ENCODE measurements at places on chromosomes 12 and 14.

GRCh38 chr12:53097564-53098353 lies at the start of gene IGFBP6:
TSS of gene IGFBP6 (plus strand) at chr12:53097667. CDS start at chr12:53097718, 51 bp downstream.
- peak; percentile 25 for DNase-seq

DNA sequence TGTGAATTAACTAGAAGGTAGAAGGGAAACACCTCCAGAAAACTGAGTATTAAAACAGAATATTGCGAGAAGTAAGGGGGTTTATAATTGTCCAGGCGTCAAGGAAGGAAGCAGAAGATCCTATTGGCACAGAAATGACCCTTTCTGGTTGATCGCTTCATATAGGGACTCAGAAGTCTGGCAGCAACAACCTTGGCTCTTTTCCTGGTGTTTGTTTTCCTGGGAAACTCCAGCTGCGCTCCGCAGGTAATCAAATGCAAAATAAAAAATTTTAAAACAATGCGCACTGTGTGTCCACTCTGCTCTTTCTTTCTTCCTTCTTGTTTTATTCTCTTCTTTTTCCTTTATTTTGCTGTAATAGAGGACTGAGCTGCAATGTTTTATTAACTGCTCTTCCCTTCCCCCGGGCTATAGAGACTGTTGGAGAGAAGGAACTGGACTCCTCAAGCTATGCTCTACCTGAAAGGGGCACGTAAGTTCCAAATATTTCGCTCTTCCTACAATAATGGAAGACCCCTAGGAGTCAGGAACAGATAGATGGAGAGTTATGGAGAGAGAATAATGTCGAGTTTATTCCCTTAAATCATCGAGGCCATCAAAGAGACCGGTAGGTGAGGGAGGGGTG lies 737 bp downstream of the SPX start:
- no peak for DNase-seq

GRCh38 chr12:8781381-8782127 lies 40.9 kb upstream of the A2ML1 start:
- DNase-seq, result peak; percentile 8

GRCh38 chr12:15276088-15276698 lies 46.1 kb upstream of the PTPRO start:
- peak; percentile 68 for DNase-seq

GRCh38 chr12:8648576-8649205 lies 13.9 kb downstream of the MFAP5 start:
- no peak for DNase-seq

GRCh38 chr12:42332301-42333285 lies 6.6 kb downstream of the PPHLN1 start:
- DNase-seq, result peak; percentile 43

- DNase-seq, result no peak
Measured at GRCh38 chr12:43290836-43291235, 261.2 kb downstream of the ADAMTS20 start.

GRCh38 chr12:58584880-58585279 lies 335.4 kb downstream of the LRIG3 start:
- no peak for DNase-seq

DNA sequence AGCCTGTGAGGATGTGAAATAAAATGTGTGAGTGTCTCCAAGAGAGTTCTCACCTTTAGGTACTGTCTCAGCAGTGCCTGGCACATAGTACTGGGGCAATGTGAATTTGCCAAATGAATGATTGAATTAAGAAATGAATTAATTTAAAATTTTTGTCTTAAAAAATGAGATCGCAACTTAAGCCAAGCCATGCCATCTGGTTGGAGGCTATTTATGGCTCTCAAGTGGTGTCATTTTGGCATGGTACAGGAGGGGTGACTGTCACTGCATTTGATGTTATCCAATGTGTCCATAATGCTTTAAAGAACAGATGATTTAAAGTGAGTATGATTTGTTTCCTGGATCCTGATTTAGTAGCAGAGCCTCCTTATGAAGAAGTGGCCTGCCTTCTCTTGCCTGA lies 80.3 kb downstream of the SRGAP1 start:
- no peak for DNase-seq

DNA sequence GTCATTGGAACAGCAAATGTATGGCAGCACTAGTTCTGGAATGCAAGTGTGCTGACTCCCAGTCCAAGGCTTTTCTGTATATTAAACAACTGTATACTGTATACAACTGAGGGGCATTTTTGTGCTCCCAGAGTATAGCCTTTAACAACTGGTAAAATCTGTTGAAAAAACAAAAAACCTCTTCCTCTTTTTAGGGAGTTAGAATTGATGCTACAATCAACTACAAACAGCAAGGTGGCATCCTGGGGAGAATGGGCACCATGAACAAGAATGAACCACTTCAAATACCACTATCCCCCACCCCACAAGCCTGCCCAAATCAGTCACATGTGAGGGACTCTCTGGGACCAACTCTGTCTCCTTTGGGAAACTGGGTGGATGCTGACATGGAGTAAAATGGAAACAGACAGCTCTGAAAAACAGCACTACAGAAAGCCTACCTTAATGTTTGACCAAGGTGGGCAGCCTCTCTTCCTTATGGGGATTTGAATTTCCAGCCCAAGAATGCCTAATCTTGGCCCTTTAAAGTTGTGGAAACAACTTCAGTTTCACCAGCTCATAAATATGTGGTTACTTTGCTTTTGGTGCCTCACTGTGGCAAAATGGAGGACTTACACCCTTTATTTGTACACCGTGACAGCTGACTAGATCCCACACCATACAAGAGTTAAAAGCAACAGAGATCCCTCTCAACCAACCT lies 7.5 kb downstream of the VTI1B start:
- DNase-seq, result peak; percentile 78

DNA sequence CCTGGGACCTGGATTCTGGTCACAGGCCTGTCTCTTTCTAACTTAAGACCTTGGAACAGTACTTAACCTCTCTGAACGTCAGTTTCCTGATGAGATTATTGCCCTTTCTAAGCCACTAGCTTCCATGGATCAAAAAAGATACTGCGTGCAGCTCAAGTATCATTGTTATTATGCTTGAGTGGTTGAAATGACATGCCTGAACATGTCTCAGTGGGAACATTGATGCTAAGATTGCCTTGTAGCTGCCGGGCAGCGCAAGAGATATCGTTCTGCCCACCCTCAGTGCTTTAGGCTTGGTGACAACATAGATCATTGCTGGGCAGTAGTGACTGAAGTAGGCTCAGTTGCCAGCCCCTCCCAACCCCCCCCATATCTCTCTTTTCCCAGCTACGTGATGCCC lies 131.9 kb downstream of the SMOC1 start:
- DNase-seq, result no peak

DNA sequence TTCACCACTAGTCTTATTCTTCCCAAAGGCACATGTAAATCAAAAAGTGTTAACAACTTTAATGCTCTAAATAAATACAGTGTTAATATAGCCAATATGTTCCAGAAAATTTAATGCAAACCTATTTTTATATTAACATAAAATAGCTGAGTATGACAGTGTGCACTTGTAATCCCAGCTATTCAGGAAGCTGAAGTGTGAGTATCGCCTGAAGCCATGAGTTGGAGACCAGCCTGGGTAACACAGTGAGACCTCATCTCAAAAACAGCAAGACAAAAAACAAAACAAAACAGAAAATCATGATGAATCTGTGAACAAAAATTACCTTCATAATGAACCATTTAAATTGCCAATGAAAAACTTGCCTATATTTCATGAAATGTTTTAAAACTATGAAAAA lies 798.9 kb downstream of the SLC6A15 start:
- no peak for DNase-seq

GRCh38 chr12:122544537-122544936 lies 17.5 kb downstream of the KNTC1 start:
- DNase-seq, result no peak

DNA sequence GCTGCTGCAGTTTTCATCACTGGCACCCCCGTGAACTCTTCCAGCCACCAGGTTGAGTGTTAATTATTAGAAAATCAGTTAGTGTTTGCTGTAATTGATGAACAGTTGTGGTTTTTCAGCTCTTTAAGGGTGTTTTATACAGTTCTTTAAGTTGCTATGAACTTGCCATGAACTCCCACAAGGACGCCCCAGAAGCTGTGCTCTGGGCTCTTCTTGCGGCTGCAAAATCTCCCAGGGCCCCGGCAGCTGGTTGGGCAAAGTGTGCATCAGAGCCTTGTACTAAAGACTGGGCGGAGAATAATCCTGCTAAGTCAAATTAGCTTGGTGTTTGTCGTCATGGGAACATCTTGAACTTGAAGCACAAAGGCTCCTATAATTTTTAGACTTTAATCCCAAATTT lies 82.2 kb downstream of the EML1 start:
- DNase-seq, result no peak

DNA sequence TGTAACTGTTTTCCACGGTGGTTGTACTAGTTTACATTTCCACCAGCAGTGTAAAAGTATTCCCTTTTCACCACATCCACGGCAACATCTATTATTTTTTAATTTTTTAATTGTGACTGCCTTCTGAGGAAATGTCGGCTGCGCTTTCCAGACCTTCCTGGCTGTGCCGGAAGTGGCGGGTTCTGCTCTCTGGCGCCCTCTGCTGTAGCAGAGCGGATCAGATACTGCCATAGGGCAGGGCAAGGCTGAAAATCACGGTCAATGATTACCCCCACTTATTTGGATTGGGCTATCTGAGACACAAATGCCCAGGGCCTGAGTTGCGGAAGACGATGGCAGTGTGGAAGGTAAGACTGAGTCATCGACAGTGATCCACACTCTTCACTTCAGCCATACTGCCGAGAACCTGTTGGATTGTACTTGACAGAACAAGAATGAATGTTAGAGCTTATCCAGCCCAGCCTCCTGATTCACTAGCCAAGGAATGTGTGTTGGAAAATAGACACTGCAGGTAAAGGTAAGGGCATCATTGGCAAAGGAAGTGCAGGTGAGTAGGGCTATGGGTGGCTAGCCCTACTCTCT lies 124.2 kb downstream of the NTF3 start:
- no peak for DNase-seq

- DNase-seq, result no peak
Measured at GRCh38 chr14:74634964-74635363, 22.9 kb upstream of the LTBP2 start.

DNA sequence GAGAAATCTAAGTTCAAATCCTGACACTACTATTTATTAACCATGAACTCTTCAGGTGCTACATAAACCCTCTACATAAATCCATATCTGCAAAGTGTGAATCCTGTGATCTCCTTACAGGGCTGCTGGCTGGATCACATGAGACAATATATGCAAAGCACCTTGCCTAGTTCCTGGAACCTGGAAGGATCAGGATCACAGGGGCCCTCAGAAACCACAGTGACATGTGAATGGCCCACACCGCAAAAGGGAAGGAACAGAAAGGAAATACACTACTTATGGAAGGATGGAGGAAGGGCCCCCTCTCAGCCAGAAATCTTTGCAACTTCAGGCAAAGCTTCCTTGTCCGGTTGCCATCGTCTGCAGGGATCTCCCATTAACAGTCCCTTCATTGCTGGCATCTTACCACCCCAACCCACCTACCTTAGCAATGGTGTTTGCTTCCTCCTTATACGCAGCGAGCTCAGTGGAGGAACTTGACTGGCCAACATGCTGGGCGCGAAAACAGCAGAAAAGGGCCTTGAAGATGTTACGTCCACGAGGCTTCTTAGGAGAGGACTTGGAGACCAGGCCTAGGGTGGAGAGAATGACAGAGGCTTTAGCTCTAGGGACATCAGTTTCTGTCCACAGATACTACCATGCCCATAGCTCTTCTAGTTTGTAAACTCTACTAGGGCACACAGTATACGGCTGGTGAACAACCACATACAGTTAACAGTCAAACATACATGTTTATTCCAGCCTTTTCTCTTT lies 10.7 kb upstream of the AVIL start:
- no peak for DNase-seq

GRCh38 chr12:112182499-112182898 lies 57.1 kb downstream of the TRAFD1 start:
- peak; percentile 97 for DNase-seq

DNA sequence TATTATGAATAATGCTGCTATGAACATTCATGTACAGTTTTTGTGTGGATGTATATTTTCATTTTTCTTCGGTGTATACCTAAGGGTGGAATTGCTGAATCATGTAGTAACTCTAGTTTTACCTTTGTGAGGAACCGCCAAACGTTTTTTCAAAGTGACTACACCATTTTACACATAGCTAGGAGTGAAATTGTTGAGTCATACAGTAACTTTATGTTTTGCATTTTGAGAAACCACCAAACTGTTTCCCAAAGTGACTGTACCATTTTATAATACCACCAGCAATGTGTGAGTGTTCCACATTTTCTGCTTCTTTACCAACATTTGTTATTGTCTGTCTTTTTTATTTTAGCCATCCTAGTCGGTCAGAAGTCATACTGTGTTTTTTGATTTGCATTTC lies 3.1 kb upstream of the TPH2 start:
- no peak for DNase-seq

DNA sequence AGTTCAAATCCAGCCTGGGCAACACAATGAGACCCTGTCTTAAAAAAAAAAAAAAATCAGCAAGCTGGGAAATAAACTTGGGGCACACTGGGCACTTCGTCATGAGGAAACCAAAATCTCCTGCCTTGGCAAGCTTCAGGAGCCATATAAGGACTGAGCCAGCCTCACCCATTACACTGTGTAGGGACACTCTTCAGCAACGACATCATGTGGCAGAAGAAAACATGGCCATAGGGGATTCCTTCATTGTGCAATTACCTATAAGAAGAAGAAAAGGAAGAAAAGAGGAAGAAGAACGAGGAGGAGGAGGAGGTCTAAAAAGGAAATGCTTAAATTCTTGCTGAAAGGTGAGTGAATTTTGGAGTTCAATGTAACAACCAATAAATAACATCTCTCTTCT lies 26.1 kb upstream of the IFNG start:
- DNase-seq, result no peak

DNA sequence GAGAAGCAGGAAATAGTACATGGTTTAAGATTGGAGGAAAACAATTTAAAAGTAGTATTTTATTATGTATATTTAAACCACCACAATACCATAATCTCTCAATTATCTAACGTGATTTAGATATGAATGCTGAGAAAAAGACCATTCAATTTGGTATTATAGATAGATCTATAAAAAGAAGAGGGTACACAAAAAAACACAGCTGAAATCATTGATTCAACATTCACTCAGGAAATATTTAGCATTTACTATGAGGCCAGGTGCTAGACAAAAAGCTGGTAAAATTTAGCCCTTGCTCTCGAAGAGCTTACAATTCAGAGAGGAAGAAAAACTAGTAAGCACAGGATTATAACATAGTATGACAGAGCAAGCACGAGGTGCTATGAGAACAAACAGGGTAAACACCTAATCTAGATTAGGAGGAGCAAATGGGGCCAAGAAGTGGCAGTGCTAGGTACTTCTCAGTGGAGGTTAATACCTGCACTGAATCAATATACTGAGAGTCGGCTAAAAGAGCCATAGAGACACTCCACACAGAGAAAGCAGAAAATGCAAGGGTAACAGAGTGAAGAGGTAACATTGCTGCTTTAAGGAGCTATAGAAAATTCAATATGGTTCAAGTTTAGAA lies 27.6 kb downstream of the TRIP11 start:
- DNase-seq, result no peak

- no peak for DNase-seq
Measured at GRCh38 chr12:106586803-106587684, 4.2 kb downstream of the RFX4 start.

GRCh38 chr14:92368001-92368400 lies 45.0 kb downstream of the SLC24A4 start:
- no peak for DNase-seq

All from Ammon's horn (tissue), 1 donor.